ENCODE measurements at places on chromosomes 1 and 21.

GRCh38 chr1:100581096-100581705 is 43.3 kb downstream of the GPR88 start:
- DNase-seq: no peak

DNA sequence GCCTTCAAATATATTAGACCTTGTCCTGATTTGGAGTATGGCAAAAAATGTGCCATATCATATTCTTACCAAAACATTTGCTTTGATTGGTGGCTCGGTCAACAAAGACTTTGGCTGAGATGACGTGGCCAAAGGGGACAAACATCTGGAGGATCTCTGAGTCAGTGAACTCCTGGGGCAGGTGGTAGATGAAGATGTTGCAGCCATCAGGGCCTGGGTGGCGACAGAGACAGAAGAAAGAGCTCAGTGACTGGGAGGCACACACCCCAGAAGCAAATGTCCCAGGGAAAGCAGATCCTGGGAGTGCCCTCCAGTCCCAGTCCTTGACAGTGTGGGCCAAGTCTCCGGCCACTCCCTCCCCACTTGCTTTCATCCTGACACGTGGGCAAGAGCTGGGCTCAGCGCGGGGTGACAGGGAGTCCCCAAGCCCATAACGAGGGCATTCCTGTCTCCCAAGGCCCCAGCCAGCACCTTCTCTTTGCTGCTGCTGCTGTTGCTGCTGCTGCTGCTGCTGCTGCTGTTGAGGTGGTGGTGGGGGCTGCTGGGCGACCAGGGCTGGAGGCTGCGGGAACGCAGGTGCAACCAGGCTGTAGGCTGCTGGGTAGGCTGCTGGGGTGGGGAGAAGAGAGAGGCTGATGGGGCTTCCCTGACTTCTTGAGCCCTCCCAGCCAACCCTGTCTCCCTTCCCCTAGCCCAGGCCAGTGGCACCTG is 10.7 kb downstream of the CELF3 start:
- no peak for DNase-seq

DNA sequence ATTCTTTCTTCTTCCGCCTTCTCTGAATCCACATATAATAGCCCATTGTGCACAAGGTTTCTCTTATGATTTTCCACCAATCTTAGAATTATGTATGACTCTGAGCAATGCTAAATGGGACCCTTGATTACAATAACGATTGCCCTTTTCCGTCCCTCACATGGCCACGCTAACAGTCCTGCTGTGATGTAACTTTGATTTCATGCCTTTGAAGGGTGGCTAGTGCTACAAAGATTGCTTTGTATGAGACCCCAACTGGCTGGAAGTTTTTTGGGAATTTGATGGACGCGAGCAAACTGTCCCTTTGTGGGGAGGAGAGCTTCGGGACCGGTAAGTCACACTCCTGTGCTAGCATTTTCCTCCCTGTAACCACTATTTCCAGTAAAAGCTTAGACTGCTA is 45.3 kb downstream of the PGM1 start:
- DNase-seq: no peak

DNA sequence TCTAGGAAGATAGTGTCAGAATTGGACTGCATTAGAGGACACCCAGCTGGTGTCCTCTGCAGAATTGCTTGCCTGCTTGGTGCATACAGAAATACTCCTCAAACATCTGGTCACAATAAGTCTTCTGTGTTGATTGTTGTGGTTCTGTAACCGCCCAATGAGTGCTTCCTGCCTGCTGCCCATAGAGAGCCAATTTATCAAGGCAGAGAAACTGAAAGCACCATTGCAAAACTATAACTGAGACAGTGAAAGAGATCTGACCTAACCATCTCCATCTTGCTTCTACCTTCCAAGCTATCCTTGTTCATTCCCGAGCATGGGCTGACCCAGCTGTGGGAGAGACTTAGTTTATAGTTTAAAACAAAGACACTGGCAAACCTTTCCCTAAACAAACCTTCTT is 462.4 kb upstream of the RGS18 start:
- DNase-seq: no peak

DNA sequence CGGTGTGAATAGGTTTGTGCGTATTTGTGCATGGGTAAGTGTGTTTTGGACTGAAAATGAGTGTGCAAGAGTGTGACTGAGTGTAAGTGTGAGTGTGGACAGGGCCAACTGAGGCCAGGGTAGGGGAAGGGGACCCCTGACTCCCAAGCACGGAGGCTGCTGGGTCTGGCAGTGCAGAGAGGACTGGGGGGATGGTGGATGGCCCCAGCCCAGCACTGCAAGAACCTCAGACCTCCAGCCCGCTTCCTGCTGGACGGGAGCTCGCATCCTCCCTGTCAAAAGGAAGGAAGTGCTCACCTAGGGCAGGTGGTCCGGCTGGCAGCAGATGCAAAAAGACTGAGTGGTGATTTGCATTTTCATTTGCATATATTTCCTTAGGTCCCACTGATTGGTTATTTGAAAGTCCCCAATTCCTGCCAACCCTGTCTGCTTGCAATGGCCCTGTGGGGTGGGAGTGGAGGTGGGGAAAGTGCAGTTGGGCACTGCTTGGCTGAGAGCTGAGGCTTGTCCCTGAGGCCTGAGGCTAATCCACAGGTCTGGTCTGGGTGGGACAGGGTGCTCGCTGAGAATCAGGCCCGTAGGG is 42.8 kb upstream of the CASZ1 start:
- DNase-seq: no peak

DNA sequence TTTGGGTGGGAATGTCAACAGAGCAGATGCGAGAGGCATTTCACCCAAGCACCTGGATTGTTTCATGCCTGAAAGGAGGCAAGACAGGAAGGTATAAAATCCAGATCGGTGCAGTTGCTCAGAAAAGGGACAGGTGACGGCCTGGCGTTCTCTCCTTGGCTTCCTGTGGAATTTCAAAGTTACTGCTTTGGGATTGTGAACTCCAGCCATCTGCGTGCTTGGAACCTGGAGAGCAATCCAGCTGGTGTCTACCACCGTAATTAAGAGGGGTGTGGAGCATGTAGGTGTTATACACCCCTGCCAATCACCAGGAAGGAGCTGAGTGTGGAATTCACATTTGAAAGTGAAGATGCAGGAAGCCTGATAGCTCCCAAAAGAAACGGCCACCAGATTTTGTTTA is 286.1 kb downstream of the KIF26B start:
- no peak for DNase-seq

DNA sequence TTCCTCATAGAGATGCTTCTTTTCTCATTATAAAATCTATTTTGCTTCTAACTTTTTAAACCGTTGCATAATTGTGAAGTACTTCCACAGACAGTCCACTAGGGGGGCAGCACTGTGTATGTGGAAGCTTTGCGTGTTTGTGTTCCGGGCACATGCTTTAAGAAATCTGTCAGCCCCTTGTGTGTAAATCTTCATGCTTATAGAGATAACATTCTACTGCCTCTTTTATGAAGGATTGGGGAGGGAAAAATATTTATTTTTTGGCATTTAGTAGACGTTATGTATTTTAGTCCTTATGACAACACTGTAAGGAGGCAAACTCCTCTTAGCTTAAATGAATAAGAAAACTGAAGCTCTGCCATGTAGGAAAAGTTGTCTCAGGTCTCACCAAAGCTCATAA is 157.3 kb upstream of the PTGFR start:
- no peak for DNase-seq
